ENCODE measurements at places on chromosomes 5 and 9.

GRCh38 chr5:39998518-39998917 lies 573.7 kb upstream of the DAB2 start:
- DNase-seq, result no peak

DNA sequence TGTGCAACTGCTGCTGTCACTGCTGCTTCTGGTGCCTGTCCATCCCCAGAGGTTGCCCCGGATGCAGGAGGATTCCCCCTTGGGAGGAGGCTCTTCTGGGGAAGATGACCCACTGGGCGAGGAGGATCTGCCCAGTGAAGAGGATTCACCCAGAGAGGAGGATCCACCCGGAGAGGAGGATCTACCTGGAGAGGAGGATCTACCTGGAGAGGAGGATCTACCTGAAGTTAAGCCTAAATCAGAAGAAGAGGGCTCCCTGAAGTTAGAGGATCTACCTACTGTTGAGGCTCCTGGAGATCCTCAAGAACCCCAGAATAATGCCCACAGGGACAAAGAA lies 265 bp downstream of the CA9 start:
- DNase-seq, result no peak

DNA sequence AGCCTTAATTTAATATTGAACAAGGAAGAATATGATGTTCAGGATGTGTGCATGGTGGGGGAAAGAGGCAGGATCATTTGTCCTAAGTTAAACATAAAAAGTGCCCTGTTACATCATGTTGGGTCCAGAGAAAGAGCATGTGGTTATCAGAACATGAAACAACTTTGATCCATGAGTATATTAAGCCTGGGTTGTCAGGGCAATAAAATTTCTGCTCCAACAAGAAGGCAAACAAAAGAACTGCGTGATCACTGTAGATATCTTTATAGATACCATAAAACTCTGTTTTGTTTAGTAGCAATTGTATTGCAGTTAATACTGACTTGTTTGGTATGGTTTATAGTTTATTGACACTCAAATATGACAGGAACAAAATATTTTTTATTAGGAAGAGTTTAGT lies 35.2 kb downstream of the PCA3 start:
- DNase-seq, result no peak

DNA sequence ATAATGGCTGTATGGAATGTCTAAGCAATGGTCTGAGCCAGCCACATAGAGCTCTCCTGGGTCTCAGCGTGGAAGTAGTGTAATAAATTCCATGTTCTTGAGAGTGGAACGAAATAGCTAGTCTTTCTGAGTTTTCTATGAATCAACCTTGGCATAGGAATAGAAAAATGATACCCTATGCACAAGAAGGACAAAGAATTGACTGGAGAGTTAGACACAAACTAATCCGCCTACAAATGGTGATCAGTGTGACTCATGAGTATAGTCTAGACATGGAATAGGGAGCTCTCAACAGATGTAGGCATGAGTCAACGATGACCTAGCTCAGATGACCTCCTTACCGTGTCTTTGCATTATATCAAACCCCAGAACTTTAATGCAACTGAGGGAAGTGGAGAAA lies 256.8 kb upstream of the GRIN3A start:
- no peak for DNase-seq

- DNase-seq, result no peak
These were observed 81.3 kb upstream of the ELAVL2 start for GRCh38 chr9:23907343-23907742.

DNA sequence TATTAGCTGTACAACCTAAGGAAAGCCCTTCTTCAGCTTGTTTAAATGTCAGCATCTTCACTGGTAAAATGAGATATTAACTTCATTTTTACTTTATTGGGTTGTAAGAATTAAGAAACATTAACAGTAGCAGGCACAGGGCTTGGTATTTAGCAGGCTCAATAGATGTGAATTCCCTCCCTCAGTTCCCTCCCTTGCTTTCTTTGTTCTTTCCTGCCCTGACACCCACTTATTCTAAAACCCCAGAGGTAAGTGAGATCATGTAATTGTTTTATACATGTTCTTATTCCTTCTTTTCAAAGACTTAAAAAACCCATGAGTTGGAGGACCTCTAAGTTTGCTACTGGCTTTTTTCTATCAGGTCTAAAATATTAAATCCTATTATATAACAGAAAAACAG lies 73.3 kb upstream of the IFNK start:
- DNase-seq, result no peak

DNA sequence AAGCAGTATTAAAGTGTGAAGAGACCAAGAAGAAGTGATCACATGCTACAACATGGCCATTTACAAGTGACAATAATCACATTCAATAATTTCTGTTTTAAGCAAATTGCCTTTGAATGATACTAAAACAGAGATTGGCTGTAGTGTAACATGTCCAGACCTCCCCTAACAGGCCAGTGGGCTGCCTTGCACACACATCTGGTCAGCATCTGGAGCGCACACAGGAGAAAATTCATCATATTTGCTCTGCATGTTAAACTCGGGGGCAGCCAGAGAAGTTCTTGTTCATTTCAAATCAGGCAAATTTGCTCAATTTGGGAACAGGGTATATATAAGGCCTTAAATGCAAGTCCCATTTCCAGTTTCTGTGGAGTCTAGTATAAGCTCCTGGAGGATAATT lies 111.1 kb upstream of the FBXL7 start:
- no peak for DNase-seq

- DNase-seq, result no peak
These were observed 73.9 kb downstream of the PBX3 start for GRCh38 chr9:125821078-125821477.

- no peak for DNase-seq
These were observed 264.1 kb downstream of the CD180 start for GRCh38 chr5:66932457-66932856.

- DNase-seq, result no peak
These were observed 35.9 kb downstream of the ANKRD31 start for GRCh38 chr5:75200776-75201175.

GRCh38 chr9:98222885-98223691 lies 30.7 kb upstream of the CORO2A start:
- no peak for DNase-seq

- no peak for DNase-seq
These were observed 10.3 kb downstream of the CDC37L1 start for GRCh38 chr9:4689687-4690104.

- no peak for DNase-seq
These were observed 595 bp downstream of the PDLIM7 start for GRCh38 chr5:177496727-177497291.

DNA sequence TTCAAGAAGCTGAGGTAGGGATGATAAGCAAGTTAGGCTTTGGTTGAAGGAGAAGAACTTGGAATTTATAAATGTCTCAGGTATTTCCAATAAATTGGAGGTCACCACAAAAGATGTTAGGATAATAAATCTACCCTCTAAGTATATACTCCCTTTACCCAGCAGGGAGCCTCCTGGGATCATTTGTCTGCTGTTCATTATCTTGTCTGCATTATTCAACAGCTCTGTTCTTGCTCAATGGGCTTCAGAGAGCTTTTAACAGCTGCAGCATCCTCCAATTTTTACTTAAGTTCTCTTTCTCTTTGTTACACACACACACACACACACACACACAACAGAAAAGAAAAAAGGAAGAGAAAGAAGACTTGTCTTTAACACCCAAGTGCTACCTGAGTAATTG lies 51.7 kb upstream of the VPS13A start:
- DNase-seq, result no peak

GRCh38 chr5:50711280-50711679 lies 44.8 kb downstream of the PARP8 start:
- DNase-seq, result peak; percentile 71

DNA sequence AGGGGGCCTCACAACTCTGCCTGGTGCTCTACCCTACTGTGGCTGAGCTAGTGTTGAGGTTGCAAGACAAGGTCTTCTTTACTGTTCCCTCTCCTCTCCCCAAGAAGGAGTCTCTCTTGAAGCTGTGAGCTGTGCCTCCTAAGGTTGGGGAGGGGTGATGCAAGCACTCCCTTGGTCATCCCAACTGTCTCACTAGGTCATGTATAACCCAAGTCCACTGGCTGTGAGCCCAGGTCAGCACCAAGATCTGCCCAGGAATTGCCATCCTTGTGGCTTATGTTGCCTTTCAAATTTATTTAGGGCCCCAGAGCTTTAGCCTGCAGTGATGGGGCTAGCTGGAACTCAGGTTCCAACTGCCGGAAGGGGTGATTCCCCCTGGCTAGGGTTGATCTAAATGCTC lies 10.3 kb upstream of the YTHDC2 start:
- DNase-seq, result no peak
